Activated naive CD4-positive, alpha-beta T cell treated with anti-CD3 and anti-CD28 coated beads, Interleukin-2, amount 10 ng/mL, durations not matched to agents 7 days and 5 days (primary cell): ENCODE measurements at places on chromosomes 12 and 14.

GRCh38 chr12:83527810-83528209, 841.1 kb downstream of the TMTC2 start:
- DNase-seq, result no peak

- DNase-seq, result no peak
Measured at GRCh38 chr12:118650586-118650960, 274.2 kb downstream of the SUDS3 start.

DNA sequence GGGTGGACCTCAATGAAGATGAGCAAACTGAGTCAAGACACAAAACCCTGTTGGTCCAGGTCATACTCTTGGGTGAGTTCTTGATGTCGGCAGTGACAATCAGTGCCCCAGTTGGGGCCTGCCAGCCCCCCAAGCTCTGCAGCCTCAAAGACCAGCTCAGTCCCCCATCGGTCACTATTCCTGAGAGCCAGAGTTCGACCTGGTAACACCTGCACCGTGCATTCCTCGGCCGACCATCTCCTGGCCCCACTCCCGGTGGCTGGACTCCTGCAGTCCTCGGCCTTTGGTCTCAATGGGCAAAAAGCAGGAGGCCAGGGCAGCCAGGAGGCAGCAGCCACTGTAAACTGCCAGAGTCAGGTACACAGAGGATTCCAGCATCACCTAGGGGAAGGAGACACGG, 32.5 kb downstream of the DAO start:
- DNase-seq, result no peak

GRCh38 chr14:73768107-73768506, 53.9 kb upstream of the PNMA1 start:
- no peak for DNase-seq

DNA sequence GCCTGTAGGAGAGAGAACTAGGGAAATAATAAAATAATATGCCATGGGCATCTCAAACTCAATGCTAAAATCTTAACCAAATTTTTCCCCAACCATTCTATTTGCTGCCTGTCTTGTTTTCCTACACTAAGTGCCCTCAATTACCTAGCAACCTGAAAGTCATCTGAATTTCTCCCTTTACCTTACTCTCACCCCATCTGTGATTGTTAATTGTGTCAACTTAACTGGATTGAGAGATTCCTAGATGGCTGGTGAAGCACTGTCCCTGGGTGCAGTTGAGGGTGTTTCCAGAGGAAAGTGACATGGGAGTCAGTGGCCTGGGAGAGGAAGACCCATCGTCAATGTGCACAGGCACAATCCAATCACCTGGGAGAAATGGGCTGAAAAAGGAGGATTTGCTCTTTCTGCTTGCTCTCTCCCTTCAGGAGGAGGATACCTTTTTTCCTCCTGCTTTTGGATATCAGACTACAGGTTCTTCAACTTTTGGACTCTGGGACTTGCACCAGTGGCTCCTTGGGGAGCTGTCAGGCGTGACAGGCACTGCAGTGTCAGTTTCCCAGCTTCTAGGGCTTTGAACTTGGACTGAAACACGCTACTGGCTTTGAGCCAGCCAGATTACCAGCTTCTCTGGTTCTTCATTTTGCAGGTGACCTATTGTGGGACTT, 100.1 kb downstream of the PPP1R12A start:
- no peak for DNase-seq

GRCh38 chr14:70148911-70149595, 39.7 kb downstream of the SLC8A3 start:
- no peak for DNase-seq

DNA sequence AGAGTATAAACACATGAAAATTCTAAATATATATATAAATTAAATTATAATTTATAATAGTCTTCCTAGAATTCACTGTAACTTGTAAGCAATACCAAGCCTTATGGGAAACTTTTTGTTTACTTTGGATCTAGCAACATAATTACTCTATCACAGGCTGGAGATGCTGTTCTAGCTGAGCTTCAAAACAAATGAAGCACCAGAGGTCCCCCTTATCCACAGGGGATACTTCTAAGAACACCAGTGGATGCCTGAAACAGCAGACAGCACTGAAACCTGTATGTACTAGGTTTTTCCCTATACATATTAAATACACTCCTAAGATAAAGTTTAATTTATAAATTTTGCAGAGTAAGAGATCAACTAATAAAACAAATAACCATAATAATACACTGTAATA, 96.6 kb downstream of the CDK17 start:
- no peak for DNase-seq

GRCh38 chr12:23559268-23559753, 390.2 kb downstream of the SOX5 start:
- DNase-seq, result no peak

DNA sequence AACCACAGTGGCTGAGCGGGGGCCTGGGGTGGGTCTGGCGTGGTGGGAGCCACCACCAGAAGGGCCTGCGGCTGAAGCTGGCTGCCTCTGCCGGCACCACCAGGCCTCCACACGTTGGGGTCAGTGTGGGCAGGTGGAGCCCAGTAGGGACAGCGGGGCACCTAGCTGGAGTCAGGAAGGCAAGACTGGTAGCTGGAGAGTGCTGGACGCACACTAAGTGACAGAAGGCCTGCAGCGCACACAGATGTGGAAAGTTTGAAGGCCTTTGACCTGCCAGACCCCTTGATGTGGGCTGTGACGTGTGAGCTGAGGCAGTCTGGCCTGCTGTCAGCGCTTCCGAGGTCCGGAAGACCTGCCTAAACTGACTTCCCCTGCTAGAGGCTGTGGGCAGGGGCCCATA, 26.3 kb downstream of the RIN3 start:
- DNase-seq, result no peak

DNA sequence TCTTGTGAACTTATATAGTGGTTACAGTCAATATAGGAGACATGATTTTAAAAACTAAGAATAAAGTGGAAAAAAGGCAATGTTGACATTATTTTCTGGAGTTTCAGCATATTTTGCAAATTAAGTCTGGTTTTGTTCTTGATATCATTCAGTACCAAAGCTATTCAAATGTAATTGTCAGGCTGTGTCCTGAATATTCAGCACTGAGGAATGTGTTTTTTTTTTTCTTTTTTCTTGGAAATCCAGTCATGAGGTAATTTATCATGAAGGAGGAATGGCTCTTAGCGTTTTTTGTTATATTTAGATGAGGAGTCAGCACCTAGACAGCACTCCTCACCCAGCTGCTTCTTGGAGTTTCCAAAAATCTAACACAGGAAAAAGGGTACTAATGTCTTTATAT, 225.5 kb downstream of the CCDC91 start:
- DNase-seq, result no peak

- no peak for DNase-seq
Measured at GRCh38 chr12:39912211-39912980, 193.5 kb downstream of the SLC2A13 start.

- DNase-seq, result no peak
Measured at GRCh38 chr12:98955284-98955683, 310.2 kb downstream of the APAF1 start.

DNA sequence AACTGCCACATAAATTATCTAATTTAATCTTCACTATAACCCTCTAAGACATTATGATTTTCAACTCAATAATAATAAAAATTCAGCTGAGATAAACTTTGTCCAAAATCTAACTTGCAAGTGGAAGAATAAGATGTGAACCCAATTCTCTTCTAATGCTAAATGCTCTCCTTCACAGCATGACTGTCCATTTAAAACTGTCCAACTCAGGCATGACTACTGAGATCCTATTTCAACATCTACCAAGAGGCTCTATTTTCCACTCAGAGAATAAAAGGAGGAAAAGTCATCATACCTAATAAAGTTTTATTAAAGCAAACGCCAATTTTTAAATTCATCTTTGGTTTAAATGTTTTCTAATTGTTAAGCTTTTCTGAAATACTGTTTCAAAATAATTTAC, 183.6 kb downstream of the MED13L start:
- no peak for DNase-seq

DNA sequence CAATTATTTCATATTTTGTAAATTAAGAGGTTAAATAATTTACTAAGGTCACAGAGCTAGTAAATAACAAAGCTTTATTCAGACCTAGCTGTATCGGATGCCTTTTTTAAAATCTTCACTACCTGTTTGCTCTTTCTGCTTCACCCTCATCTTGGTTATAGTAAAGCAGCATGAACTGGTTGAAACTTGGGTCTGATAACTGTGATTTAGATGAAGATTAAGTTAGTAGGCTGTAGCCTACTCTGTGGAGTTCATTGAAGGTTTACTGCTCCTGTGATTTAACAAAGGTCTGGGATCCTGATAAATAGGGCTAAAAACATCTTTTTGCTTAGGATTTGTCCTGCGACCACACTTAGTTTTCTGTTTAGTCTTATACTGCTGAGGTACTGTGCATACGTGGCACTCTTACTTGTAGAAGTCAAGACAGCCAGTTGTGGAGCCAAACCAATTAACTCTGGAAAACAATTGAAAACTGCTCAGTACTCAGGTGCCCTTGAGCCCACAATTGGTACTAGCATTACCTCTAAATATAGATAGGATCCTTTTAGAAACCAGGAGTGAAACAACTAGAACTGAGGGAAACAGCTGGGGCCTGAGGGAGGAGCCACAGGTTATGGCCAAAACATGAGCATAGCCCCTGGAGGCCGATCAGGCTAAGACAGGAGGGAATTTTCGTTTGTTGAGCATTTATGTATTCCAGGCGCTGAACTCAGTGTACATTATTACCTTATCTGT, 2.3 kb downstream of the SPATS2 start:
- peak; percentile 49 for DNase-seq
